ENCODE measurements at places on chromosomes 12 and 14.
A peak's percentile ranks its signal among the peaks of the same experiment; 100 is the strongest.

- DNase-seq, result no peak
- no peak overlapping the region for H3K27ac ChIP-seq
Observed at GRCh38 chr12:103917873-103918272, 12.3 kb upstream of the HSP90B1 start.

DNA sequence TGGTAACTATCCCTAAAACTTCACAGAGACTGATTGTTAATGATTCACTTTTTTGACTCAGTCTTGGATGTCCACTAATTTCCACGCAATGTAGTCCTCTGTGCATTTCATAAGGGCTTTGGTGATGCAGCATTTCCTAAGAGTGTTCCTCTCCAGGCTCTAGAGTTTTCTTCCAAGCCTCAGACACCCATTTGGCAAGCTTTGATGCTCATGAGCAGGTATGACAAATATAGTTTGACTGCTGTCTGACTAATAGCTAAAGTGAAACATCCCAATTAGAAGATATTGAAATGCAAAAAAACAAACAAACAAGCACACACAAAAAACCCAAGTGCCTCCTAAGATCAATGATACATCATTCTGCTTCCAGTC lies 1.5 kb upstream of the VAMP1 start:
- no peak overlapping the region for H3K4me3 ChIP-seq
- H3K4me1 ChIP-seq, result peaks cover 4% of the 10 kb centered on the region
- H3K27ac ChIP-seq, result no peak overlapping the region
- no peaks in the 10 kb centered on the region for H3K27me3 ChIP-seq

DNA sequence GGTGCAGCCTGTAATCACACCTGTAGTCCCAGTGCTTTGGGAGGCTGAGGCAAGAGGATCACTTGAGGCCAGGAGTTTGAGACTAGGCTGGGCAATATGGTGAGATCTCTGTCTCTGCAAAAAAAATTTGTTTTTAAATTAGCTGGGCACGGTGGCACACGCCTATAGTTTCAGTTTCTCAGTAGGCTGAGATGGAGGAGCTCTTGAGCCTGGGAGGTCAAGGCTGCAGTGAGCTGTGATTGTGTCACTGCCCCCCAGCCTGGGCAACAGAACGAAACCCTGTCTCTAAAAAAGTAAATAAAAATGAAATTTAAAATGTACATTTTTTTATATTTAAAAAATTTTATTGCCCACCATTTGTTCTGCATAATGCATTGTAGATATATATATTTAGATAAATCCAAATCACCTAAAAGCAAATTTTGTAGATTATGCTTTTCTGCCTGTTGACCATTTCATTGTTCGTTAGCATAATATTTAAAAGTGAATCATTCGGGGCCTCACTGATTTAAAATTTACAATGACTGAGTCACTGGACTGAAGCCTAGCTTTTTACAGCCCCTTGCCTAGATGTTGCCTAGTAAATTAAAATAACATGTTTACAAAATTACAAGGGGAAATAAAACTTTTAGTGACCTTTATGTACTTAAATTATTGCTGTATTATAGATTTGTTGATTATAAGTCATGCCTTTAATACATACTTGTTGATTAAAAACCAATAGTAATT lies 87.9 kb downstream of the USP15 start:
- H3K4me3 ChIP-seq, result no peak overlapping the region
- H3K36me3 ChIP-seq, result no peaks in the 10 kb centered on the region
- no peak for DNase-seq
- H3K27ac ChIP-seq, result no peak overlapping the region

DNA sequence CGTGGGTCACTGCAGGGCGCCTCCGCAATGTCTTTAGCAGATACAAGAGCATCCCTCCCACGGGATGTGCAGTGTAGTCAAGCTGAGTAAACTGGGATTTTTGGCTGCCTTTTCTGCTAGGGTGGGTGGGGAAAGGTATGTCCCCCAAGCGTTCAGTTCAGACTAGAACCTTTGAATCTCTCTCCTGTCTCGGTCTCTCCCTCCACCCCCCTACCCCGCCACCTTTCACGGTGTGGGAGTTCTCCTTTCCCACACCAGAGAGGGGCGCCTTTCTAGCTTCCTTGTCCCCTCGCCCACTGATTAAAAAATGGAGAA lies 525 bp upstream of the FAR2 start:
- peaks cover 3% of the 10 kb centered on the region for H3K4me1 ChIP-seq
- DNase-seq, result peak; percentile 42
- no peaks in the 10 kb centered on the region for H3K36me3 ChIP-seq
- H3K27ac ChIP-seq, result no peak overlapping the region

DNA sequence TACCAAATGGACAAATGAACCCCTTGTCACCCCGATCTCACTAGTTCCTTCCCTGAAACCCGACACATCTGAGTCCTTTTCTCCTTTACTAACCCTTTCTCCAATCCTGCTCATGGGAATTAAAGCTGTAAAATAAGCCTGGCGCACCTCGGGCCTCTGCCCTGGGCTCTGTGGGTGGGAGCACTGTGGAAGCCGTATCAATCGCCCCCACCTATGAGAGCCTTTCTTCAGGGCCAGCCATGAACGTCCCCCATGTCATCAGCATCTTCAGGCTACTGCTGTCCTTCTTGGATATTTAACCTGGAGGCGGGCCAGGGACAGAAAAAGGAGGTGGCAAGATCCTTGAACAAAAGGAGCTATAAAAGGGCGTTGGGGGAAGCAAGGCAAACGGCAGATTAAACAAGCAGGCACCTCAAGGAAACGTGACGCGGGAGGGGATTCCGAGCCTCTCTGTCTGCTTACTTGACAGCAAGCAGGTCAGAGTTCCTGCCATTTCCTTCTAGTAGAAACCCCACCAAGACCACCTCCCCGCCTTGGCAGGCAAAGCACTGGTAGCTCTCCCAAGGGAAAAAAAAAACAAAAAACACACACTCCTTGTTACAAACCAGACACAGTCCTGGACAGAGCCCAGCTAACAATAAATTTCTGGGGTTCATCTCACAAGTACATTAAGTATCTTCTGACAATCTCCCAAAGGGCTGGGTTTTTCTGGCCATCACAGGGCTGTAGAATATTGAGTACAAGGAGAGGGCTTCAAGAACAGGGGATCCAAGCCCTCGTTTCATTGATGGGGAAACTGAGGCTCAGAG lies 62.9 kb downstream of the DPF3 start:
- H3K4me3 ChIP-seq, result no peak overlapping the region
- peaks cover 4% of the 10 kb centered on the region for H3K4me1 ChIP-seq
- H3K36me3 ChIP-seq, result no peaks in the 10 kb centered on the region
- DNase-seq, result no peak
- no peak overlapping the region for H3K27ac ChIP-seq
- no peaks in the 10 kb centered on the region for H3K27me3 ChIP-seq

- no peak overlapping the region for H3K27ac ChIP-seq
- no peak for DNase-seq
- H3K27me3 ChIP-seq, result no peaks in the 10 kb centered on the region
Observed at GRCh38 chr14:101939646-101940170, 24.7 kb upstream of the DYNC1H1 start.

GRCh38 chr12:83220774-83221173 lies 534.1 kb downstream of the TMTC2 start:
- no peak overlapping the region for H3K4me3 ChIP-seq
- H3K27me3 ChIP-seq, result no peaks in the 10 kb centered on the region
- no peak for DNase-seq
- no peak overlapping the region for H3K27ac ChIP-seq
- H3K4me1 ChIP-seq, result no peaks in the 10 kb centered on the region

DNA sequence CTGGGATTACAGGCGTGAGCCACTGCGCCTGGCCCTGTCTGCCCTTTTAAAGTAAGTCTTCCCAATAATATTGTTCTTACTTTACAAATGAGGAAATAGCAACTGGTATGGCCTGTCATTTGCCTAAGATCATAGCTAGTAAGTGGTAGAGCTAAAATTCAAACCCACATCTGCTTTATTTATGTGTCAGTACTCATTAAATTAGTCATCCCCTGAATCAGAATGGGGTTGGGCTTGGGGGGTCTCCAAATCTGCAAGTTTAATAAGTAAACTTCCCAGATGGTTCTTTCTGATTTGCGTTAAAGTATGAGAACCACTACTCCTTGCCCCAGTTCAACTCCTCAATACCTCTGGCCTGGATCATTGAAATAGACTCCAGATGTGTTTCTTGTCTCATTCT lies 96.2 kb downstream of the FAR2 start:
- no peak overlapping the region for H3K4me3 ChIP-seq
- no peaks in the 10 kb centered on the region for H3K27me3 ChIP-seq
- DNase-seq, result no peak
- H3K27ac ChIP-seq, result no peak overlapping the region
- H3K36me3 ChIP-seq, result no peaks in the 10 kb centered on the region
- H3K4me1 ChIP-seq, result peaks cover 14% of the 10 kb centered on the region

DNA sequence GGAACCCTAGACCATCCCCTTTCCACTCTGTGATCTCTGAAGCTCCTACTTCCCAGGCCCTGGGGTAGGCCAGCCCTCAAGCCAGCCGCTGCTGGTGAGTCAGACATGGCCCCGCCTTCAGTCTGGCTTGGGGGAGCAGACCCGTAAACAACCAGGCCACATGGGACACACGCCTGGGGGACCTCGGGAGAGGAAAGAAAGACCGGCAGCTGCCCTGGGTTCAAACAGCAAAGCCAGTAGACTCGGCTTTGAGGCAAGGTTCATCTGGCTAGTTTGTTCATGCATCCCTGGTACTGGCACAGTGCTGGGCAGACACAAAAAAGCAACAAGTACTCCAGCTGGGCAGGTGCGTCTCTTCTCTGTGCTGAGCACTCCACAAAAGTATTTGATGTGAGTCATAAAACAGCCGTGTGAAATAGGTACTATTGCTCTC lies 101.9 kb downstream of the SETD3 start:
- H3K27ac ChIP-seq, result no peak overlapping the region
- no peaks in the 10 kb centered on the region for H3K4me1 ChIP-seq
- H3K36me3 ChIP-seq, result no peaks in the 10 kb centered on the region

- DNase-seq, result peak; percentile 65
- no peak overlapping the region for H3K27ac ChIP-seq
- H3K4me3 ChIP-seq, result no peak overlapping the region
- no peaks in the 10 kb centered on the region for H3K27me3 ChIP-seq
Observed at GRCh38 chr12:11877869-11878780, 192.6 kb upstream of the BCL2L14 start.

DNA sequence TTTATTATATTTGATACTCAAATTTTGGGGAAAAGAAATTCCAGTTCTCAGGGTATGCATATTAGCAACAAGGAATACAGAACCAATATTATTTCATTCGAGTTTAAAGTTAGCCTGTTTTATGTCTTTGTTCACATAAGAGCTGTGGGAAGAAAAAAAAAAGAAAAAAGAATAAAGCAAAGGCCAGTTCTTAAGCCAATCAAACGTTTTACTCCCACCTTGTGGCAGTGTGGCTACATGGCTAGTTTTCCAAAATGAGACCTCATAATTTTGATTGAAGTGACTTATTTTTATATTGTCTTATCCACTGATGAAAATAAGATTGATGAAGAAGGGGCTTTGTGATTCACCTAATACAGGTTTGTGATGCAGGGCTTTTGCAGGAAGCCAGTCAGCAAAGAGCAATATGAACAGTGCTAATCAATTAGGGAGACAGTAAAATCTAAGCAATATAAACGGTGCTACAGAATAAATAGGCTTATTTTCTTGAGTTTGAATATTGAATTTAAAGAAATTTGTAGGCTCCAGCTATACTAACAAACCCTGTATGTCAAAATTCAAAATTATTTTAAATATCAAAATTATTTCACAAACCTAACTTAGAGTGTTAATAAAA lies 624.1 kb upstream of the FOXG1 start:
- H3K27me3 ChIP-seq, result no peaks in the 10 kb centered on the region
- no peak overlapping the region for H3K27ac ChIP-seq
- H3K4me1 ChIP-seq, result no peaks in the 10 kb centered on the region
- no peak overlapping the region for H3K4me3 ChIP-seq
- DNase-seq, result peak; percentile 22
- no peaks in the 10 kb centered on the region for H3K36me3 ChIP-seq

- DNase-seq, result peak; percentile 92
- H3K4me3 ChIP-seq, result no peak overlapping the region
- no peaks in the 10 kb centered on the region for H3K4me1 ChIP-seq
- H3K27ac ChIP-seq, result peak overlapping the region; percentile 67
- H3K36me3 ChIP-seq, result no peaks in the 10 kb centered on the region
Observed at GRCh38 chr12:62793256-62794217, 141.4 kb downstream of the PPM1H start.

DNA sequence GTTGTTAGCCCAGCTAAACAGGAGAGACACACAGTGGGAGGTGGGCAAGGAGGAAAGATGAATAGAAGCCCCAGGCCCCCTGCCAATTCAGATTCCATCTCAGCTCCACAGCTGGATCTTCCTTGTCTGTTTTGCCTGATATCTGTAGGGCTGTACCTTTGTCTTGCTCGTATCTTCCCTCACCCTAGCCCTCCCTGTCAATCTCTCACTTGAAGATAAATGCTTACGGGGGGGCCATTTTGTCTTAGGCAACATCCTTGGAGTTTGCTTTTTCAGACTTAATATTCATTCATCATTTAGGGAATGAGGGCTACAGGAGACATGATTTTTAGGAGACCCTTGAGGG lies 2.4 kb downstream of the KIF5A start:
- H3K4me3 ChIP-seq, result no peak overlapping the region
- H3K27me3 ChIP-seq, result peaks cover 2% of the 10 kb centered on the region
- no peaks in the 10 kb centered on the region for H3K4me1 ChIP-seq
- H3K27ac ChIP-seq, result no peak overlapping the region
- H3K36me3 ChIP-seq, result no peaks in the 10 kb centered on the region

DNA sequence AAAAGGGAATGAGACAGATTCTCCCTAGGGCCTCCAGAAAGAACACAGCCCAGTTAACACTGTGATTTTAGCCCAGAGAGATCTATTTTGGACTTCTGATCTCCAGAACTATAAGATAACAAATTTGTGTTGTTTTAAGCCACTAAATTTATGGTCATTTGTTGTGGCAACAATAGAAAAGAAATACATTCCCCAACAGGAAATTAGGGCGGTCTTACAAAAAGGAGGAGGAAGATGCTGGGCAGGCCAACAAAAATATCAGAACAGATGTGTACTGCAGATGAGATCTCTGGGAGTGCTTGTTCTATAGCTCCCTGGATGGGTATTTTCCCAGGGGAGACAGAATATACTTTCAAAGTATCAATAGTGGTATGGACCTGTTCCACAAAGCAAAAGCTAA lies 32.0 kb upstream of the SOCS2 start:
- no peaks in the 10 kb centered on the region for H3K36me3 ChIP-seq
- no peak overlapping the region for H3K4me3 ChIP-seq
- DNase-seq, result no peak
- no peaks in the 10 kb centered on the region for H3K4me1 ChIP-seq

- no peak for DNase-seq
- no peaks in the 10 kb centered on the region for H3K36me3 ChIP-seq
- H3K27me3 ChIP-seq, result no peaks in the 10 kb centered on the region
- H3K4me3 ChIP-seq, result no peak overlapping the region
- H3K4me1 ChIP-seq, result peaks cover 2% of the 10 kb centered on the region
Observed at GRCh38 chr14:71372411-71372838, 465.2 kb downstream of the PCNX1 start.

DNA sequence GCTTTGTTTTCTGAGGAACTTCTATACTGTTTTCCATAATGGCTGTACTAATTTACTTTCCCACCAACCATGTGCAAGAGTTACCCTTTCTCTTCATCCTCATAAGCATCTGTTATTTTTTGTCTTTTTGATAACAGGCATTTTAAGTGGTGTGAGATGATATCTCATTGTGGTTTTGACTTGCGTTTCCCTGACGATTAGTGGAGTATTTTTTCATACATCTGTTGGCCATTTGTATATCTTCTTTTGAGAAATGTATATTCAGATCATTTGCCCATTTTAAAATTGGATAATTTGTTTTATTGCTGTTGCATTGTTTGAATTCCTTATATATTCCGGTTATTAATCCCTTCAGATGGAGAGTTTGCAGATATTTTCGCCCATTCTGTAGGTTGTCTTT lies 10.2 kb upstream of the HMGA2 start:
- no peak overlapping the region for H3K4me3 ChIP-seq
- peaks cover 5% of the 10 kb centered on the region for H3K4me1 ChIP-seq
- no peak for DNase-seq
- no peaks in the 10 kb centered on the region for H3K27me3 ChIP-seq

All from mesendoderm (in vitro differentiated cells).